Left kidney (tissue), 8 donors: ENCODE measurements at places on chromosomes 5 and 9.

- no peak for DNase-seq
These were observed 20.0 kb downstream of the OR2V1 start for GRCh38 chr5:181111010-181111409.

GRCh38 chr9:17082343-17083064 is 52.3 kb upstream of the CNTLN start:
- DNase-seq = peak; percentile 32

- no peak for DNase-seq
These were observed 7.0 kb upstream of the SUB1 start for GRCh38 chr5:32578363-32578762.

DNA sequence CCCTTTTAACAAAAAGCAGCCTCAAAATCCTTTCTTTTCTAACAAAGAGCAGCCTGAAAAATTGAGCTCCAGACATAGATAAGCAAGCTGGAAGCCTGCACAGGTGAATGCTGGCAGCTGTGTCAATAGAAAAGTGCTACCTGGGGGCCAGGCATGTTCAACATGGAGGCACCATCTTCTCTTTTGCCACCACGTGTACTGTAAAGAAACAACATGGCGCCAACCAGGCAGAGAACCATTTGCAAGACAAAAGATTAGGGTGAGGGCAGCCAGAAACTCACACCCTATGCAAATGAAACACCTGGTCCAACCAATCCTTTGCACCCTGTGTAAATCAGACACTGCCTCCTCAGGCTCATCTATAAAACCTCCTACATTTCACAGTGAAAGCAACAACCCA is 96.0 kb downstream of the ACTL7B start:
- no peak for DNase-seq

DNA sequence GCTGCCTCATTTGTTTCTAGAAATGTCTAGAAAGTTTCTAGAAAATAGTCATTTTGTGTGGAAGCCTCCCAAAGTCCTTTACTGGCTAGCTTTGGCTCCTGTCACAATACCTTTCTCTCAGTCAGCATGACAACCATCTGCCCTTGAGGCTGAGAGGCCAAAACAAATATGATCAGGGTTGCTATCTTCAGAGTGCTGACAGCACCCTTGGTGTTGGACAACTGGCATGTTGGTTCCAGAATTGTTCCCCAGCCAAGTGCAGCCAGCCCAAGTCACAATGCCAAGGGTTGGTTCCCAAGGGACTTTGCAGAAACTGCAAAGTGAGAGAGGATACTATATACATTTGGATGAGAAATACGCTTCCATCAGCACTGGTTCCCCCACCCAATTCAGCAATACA is 140.9 kb upstream of the GAS1 start:
- no peak for DNase-seq

DNA sequence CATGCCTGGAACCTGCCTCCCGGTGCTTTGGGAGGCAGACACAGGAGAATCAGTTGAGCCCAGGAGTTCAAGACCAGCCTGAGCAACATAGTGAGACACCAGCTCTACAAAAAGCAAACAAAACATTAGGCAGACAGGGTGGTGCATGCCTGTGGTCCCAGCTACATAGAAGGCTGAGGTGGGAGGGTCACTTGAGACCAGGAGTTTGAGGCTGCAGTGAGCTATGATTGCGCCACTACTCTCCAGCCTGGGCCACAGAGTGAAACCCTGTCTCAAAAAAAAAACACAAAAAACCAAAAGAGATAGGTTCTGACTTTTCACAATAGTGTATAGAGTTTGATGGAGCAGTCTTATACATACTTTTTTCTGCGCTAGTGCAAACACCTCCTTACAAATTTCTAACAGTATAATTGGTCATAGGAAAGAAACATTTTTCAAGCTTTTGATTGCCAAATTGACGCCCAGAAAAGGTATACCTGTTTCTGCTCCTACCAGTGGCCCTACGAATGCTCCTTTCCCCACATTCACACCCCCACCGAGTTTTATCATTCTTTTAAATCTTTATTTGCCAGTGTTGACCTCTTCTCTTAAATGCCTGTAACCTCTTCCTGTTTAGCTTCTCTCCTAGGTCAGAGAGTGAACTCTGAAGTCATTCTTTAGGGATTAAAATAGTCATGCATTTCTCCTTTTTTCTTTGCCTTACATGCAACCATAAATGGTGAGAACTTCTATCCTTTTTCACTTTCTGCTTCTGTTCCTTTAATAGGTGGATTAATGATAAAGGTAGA is 7.5 kb downstream of the DOCK8 start:
- no peak for DNase-seq

- no peak for DNase-seq
These were observed 73.4 kb upstream of the PPARGC1B start for GRCh38 chr5:149656576-149657182.

GRCh38 chr5:69451941-69452647 is 37.2 kb downstream of the MARVELD2 start:
- no peak for DNase-seq

GRCh38 chr5:93247105-93247504 is 333.9 kb downstream of the NR2F1-AS1 start:
- DNase-seq = no peak

- no peak for DNase-seq
These were observed 6.2 kb upstream of the OLFM1 start for GRCh38 chr9:135081264-135081660.

GRCh38 chr5:134608555-134608954 is 24.1 kb downstream of the SAR1B start:
- no peak for DNase-seq

DNA sequence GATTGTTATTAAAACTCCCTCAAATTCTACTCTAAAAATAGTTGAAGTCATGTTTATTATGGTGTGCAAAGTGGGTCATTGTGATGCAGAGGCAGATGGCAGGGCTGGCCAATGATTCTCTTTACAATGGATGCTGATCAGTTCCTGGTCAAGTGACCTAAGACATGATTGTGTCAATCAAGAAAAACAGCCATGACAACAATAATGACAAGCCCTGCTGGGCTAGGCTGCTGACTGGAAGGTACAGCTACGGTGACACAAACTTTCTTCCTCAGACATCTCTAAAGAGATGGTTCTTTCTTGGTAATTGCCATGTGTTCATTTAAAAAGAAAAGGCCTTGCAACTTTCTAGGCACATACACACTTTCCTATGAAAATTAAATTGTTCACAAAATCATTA is 3.6 kb downstream of the SLC24A2 start:
- no peak for DNase-seq

DNA sequence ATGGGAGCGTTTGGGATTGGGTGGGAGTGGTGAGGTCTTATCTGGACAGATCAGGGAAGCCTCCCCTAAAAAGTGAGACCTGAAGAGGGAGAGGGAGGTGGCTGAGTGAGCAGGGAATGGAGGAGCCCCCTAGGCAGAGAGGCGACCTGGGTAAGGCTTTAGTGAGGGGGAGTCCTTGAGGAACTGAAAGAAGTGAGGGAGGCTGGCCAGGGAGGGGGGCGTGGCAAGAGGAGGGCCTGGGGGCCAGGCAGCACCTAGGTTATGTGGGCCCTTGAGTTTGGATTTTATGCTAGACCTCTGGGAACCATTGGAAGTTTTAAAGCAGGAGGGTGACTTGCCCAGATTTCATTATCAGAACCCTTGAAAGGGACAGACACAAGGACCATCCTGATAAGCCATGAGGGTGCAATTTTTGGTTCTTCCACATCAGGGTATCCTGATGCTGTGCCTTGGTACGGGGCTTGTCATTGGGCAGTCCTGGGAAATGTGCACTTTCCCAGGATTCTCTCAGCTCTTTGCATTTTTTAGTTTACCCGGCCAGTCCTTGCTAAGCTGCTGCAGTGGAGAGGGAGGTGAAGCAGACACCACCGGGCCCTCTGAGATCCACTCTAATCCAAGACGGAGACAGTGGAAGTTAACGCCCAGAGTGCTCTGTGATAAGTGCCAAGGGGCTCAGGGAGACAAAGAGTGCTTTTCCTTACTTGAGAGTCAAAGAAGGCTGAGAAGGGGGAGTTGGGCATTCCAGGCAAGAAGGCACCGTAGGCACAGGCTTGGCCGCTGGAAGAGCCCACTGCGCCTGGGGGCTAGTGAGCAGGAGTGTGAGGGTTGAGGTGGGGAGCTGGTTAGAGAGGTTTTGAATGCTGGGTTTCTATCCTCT is 16.1 kb downstream of the GSN start:
- DNase-seq = no peak

- no peak for DNase-seq
These were observed 142.5 kb downstream of the DENND1A start for GRCh38 chr9:123787416-123787815.

- no peak for DNase-seq
These were observed 145.7 kb downstream of the SEMA6A start for GRCh38 chr5:116428966-116429365.

GRCh38 chr5:159402311-159402710 is 72.0 kb upstream of the IL12B start:
- no peak for DNase-seq

DNA sequence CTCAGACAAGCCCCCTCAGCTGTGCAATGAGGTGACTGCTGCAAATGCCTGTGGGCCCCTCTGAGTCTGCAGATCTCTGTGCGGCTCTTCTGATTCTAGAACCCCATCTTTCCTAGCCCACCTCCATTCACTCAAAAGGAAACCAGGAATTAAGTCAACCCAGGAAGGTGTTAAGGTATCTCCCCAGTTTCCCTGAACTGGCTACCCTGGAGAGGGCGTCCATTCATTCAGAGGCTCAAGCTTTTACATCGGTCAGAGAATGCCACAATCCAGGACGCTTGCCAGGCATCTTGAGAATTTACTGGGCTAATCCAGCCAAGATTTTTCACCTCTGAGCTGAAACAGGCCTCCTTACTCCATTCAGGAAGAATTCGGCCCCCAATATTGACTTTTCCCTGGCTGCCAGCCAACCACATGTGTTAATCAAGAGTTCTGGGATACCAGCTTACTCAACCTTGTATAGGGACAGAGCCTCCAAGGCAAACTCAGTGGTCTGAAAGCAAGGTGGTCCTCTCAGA is 889 bp upstream of the ADAMTS12 start:
- peak; percentile 45 for DNase-seq

DNA sequence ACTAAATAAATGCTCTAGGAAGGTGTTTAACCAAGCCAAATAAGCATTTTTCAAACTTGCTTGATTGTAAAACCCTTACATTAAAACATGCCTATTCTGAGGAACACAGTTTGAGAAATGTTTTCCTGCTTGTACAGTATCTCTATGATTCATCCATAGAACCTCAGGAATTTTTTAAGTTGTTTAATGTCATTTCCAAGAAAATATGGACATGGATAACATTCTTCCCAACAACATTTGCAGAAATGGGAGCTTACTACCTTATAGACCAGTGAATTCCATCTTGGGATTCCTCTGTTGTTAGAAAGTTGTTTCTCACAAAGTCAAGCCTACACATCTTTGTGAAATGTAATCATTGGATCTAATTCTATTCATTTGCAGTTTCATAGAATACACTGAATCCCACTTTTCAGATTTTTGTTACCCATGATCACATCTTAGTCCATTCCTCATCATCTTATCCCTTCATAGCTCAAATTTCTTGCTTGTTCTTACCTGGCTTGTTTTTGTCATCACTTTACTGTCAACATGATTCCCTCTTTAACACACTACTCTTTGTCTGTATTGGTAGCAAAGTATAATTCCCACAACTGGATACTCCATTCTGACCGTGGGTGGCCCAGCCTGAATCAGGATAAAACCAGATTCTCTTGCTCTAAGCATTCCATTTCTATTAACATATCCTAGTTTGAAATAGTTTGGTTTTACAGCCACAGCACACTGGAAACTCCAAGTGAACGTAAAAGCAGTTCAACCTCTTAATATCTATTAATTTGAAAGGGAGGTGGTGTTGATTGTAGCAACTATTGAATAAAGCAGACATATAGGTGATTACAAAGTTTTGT is 49.4 kb upstream of the PAPPA start:
- DNase-seq = no peak

DNA sequence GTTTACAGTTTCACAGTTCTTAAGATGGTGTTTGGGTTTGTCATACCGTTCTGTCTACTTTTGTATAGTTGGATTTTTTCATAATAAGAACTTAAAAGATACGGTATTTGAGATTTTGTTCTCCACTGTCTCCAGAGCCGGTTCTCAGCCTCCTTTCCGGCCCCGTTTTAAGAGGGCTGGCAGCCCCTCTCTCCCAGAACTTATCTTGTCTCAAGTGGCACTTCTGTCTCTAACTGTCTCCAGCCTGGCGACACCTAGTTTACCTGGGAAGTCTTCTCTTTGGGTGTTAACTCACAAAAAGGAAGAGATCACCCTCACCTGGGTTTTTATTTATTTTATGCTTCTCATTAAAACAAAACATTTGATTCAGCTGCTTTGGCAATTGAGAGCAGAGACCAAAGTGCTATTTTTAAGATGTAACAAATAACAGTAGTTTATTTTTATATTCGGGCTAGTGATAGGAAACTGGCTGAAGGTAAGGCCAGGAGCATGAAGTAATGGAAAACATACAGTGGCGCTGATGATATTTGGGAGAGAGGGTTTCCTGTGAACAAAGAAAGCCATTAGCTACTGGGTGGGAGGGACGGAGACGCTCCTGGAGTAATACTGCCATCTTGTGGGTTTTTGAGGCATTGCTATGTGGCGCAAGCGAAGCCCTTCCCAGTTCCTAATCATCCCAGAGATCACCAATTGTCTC is 48.3 kb downstream of the ACER2 start:
- peak; percentile 83 for DNase-seq

- DNase-seq = no peak
These were observed 34.7 kb downstream of the LPCAT1 start for GRCh38 chr5:1488882-1489680.

- DNase-seq = no peak
These were observed 1.6 kb upstream of the CCDC69 start for GRCh38 chr5:151225475-151225874.

DNA sequence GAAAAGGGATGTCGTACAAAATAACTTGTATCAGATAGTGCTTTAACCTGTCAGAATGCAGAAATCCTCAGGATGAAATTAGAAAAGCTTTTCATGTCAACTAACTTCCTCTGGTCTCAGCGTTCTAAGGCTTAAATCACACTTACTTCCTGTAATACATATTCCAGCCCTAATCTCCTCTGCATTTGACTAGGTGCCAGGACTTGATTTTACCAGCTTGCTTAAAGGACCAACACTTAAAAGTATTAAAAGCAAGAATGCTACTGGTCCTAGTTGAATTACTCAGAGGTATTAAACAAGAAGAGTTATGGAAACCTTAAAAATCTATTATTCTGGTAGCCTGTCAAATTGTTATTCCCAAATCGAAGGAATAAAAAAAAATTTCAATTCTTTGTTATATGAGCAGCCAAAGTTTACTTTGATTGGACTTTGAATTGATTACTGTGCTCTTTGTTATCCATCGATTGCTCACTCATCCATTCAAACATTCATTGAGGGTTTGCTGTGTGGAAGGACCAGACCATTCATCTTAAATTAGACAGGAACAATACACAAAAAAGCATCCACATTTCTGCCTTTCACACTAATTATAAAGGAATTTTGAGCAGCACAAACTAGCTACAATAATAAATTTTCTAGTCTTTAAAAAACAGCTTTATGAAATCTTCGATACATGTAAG is 108.7 kb downstream of the MUSK start:
- DNase-seq = no peak

- peak; percentile 53 for DNase-seq
These were observed at the start of gene ADAMTSL1 for GRCh38 chr9:18473652-18474279. ADAMTSL1 (plus strand) TSS chr9:18474153; CDS start chr9:18474233, 80 bp downstream.

- no peak for DNase-seq
These were observed 9.4 kb downstream of the APTX start for GRCh38 chr9:32991897-32992594.
